ENCODE measurements at places on chromosomes 5 and 9.

- no peak for DNase-seq
Measured at GRCh38 chr9:113131689-113132151, 19.1 kb upstream of the SLC31A2 start.

- no peak for DNase-seq
Measured at GRCh38 chr5:139862803-139863202, 67.2 kb downstream of the PSD2 start.

DNA sequence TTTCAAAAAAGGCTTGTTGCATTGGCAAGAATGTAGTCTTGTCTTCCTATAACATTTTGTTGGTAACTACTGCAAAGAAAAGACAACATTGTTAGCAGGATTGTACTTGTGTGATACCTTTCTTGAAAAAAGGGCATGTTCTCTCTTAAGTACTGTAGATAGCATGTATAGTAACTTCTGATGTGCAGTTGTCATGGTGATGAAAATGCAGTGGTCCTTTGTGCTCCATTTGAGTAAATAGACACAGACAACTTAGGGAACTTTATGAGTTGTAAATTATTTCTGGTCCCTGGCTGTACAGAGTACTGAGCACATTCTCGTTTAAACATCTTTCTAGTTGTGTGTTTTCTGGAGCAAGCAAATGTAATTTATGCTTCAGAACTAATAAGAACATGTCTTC lies 103.3 kb downstream of the CD180 start:
- no peak for DNase-seq

- no peak for DNase-seq
Measured at GRCh38 chr5:60794691-60795090, 49.4 kb downstream of the ELOVL7 start.

DNA sequence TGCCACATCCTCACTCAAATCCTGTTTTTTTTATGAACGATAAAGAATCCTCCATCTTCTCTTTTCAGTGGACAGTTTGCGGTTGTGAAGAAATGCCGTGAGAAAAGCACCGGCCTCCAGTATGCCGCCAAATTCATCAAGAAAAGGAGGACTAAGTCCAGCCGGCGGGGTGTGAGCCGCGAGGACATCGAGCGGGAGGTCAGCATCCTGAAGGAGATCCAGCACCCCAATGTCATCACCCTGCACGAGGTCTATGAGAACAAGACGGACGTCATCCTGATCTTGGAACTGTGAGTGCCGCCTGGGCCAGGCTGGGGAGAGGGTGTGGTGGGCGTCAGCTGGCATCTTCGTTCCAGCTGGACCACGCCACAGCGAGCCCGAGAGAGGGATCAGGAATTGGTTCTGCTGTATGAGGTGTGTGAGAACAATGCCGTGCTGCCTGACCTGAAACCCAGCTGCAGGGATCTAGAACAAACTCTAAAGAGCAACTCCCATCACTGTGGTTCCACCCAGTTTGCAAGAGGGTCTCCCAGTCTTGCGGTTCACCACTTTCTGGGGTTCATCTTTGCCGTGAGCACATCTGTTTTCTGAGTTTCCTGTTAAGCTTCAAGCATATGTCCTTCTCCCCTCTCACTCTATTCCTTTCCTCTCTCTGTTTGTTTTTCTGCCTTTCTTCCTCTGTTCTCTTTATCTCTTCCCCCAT lies 107.4 kb downstream of the DAPK1 start:
- DNase-seq, result no peak

DNA sequence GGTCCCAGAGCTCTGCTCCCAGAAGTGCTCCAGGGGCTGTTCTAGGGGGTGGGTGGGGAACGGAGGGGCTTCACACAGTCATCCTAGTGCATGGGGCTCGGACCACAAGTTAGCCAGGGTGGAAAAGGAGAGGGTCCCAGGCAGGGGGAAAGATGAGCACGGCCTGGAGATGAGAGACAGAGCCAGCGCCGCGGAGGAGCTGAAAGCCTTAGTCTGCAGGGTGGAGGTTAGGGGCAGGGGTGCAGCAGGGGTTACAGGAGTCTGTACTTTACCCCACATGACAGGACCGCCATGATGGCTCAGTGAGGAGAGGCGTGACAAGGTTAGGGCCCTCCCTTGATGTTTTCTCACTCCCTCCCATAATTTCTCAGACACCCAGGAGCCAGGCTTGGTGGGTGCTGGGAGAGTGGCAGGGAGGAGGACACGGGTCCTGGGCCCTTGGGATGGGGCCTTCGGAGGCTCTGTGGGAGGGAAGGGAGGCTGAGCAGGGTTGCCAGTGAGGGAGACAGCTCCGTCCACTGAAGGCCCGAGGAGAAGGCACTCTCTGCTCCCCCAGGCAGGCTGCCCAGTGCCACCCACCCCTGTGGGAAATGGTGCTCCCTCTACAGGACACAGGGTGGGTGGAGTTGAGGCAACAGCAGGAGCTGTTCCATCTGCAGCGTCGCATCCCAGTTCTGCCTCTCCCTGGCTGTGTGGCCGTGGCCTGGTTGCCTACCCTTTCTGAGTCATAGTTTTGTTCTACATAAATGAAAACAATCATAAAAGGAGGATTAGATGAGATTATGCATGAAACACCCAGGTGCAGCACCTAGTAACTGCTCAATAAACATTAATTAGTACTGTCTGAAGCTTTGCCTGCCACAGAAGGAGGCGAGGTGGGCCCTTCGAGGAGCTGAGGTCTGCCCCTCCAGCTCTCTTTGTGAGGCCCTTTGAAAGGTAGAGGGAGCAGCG lies 66.2 kb downstream of the NDST1 start:
- no peak for DNase-seq

DNA sequence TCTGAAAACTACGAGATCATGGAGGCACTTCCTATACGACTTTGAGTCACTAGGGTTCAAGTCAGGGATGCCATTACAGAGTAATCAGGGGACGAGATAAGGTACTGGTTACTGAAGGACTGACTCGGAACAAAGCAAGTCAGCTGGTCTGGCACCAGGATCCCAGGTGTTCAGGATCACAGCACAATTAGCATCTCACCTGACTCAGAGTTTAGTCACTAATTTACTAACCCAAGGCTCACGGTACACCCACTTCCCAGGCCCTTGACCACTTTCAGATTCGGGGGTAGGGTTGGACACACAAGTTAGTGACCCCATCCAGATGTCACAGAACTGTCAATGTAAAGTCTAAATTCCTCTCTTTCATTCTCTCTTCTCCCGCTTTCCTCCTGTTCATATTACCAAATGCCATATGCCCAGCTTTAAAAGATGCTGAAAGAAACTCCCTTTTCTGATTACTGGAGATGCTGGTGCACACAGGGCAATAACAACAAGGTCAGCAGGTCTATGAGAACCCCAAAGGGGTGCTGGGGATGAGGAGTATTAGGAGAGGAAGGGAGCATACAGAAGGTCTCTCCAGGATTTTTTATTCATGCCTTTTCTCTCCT lies 657.8 kb downstream of the TLE1 start:
- DNase-seq, result no peak

DNA sequence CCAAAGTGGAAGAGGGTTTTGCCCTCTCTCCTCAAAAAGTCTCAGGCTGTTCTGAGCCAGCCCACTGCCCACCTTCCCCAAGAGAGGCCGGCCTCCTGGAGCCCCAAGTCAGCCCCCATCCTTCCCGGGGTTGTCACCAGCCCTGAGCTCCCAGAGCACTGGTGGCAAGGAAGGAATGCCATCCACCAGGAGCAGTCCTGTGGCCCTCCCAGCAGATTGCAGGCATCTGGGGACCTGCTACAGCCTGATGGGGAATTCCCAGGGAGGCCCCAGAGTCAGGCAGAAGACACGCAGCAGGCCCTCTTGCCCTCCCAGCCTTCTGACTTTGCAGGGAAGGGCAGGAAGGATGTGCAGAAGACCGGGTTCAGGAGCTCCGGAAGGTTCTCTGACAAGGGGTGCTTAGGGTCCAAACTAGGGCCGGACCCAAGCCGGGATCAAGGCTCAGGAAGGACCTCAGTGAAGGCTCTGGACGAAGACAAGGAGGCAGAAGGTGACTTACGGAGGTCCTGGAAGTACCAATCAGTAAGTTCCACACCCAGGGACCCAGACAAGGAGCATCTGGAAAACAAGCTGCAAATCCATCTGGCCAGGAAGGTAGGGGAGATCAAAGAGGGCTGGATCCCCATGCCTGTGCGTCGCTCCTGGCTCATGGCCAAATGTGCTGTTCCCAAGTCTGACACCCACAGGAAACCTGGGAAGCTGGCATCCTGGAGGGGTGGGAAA lies 3.7 kb downstream of the SPATA31E1 start:
- DNase-seq, result no peak

DNA sequence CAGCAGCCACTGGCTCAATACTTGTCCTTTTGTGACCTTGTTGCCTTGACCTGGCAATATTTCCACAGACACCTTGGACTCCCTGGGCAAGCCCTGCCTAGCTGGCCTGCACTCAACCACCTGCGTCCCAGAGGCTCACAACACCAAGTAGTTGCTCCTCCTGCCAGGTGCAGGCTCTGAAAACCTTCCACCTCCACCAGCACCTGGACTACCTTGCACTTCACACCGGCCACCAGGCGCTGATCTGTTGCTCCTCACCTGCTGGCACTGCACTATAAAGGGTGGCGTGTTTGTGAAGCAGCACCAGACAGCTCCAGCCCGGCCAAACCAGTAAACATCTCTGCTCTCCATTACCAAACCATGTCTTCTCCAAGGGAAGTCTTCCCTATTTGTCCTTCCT lies 997.7 kb downstream of the PTPRD start:
- no peak for DNase-seq

GRCh38 chr9:17401858-17402257 lies 177.0 kb upstream of the SH3GL2 start:
- DNase-seq, result no peak

DNA sequence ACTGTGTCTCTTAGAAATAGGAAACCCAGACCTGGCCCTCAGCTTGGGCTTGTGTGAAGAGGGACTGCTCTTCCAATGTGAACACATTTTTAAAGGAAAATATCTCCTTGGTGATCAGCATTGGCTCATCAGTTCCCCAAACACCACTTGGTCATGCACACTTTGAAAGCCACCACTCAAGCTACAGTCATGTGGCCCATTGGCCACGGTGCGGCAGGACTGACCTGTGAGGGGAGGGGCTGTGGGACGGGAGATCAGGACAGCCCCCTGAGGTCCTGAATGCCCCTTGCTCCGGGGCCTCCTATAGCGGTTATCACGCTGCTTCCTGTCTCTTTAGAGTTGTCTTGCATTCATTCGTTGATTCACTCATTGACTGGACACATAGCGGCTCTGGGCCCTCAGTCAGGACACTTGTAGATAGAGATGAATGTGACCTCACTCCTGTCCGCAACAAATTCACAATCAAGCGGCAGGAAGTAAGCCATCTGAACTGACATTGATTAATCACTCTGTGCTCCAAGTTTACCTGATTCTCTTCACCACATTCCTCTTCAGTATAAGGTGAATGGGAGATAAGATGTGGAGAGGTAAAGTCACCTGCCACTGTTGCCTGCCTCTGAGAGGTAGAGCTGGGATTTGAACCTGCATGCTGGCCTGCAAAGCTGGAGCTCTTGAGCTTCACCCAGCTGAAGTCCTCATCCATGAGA lies 73.1 kb downstream of the COL15A1 start:
- no peak for DNase-seq

- DNase-seq, result no peak
Measured at GRCh38 chr5:97406946-97407676, 224.1 kb upstream of the RIOK2 start.

DNA sequence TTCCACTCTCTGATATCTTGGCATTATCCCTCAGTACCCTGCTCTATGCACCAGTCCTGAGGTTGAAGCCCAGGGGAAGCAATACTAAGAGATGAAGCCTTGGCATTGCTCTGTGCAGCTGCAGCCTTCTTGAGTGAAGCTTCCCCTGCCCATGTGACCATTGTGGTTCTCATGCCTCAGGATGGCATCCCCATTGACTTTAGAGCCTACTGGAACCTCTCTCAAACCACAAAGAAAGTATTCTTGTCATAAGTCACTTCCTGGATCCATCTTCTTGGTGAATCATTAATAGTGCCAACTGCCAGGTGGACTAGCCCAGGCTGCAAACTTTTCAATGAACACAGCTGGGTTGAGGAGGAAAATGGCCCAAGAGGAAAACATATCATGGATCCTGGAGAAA lies 283.9 kb upstream of the RFX3 start:
- no peak for DNase-seq

DNA sequence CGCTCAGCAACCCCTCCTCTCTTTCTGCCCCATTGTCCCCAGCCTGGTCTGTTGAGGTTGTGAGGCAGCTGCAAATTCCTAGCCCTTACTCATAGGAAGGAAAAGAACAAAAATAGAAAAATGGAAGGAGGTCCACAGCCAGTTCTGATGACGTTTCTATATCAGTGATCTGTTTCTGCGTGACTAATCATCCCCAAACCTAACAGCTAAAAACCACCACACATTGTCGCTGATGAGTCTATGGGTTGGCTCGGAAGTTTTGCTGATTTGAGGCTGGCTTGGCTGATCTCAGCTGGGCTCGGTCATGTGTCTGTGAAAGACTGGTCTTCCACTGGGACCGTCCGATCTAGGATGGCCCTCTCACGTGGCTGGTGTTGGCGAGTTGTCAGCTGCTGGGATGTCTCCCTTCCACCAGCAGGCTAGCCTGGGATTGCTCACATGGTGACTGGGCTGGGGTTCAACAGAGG lies 200.6 kb upstream of the ZNF618 start:
- no peak for DNase-seq

DNA sequence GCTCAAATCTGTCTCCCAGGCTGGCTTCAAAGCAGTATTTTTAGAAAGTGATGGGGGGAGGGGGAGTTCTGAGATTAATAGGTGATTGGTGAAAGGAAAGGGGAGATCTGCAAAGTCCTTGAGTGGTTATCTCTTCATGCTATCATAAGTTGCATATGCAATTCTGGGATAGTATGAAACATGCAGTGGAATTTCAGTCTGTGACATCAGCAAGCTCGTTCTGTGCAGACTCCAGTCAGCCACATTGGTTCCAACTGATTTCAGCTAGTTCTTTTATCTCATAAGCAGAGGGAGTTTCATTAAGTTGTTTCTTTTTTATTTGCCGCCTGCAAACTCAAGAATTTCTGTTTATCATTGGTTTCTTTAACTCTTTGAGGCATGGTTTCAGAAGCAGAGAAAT lies 180.5 kb upstream of the SH3GL2 start:
- DNase-seq, result no peak

DNA sequence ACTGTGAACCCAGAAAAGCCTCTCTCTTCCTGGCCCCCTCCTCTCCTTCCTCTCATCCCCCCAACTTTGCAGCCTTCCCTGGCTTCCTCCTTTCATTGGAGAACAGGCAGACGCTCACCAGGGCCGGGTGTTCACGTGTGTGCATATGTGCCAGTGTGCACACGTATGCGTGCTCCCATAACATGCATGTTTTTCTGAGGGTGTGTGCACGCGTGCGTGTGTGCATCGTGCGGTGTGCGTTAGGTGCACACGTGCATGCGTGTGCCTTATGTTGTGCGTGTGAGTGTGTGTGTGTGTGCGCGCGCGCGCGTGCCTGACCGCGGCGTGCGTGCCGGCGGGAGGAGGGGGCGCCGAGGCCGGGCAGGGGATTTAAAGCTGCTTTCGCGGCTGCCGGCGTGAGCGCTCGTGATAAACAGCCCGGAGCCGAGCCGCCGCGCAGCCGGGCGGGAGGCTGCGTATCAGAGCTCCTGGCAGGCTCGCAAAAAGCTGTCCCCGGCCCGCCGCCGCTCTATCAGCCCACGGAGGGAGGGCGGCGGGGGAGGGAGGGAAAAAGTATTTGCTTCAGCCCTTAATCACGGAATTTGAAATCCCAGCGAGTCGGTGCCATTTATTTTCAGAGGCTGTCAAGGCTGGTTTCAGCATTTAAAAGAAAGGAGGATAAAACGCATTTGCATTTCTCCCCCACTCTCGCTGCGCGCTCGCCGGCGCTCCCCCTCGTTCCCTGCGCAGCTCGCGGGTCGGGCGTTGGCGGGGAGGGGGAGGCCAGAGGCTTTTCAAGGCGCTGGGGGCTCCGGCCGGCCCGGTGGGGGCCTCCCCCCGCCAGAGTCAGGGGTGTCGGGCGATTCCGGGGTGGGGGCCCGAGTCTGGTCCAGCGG lies 183.9 kb downstream of the C9orf50 start:
- DNase-seq, result no peak
